ENCODE measurements at places on chromosomes 7 and 10.

DNA sequence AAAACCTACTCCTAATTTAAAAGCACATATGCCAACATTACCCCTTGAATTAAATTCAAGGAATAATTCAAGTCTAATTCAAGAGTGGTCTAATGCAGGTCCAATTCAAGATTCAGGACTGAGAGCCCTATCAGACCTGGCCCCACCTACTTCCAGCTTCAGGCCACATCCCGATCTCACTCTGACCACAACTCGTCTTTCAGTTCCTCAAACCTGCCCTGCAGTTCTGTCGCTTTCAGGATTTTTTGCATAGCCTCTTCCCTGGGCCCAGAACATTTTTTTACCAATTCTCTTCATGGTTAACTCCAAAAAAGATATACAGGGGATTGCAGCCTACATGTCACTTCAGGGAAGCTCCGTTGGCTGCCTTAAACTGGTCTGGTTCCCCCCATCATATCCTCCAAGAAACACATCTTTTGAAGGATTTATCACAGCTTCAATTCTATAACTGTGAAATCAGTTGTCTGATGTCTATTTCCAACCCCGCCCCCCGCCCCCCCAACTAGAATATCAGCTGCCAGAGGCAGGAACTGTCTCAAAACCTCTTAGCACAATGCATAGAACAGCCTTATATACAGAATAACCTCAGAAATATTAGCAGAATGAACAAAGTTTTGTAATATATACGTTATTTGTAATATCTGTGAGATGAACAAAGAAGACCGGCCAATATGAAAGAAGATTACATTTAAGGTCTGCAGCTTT is 20.8 kb downstream of the CCDC6 start:
- DNase-seq: no peak

- no peak for DNase-seq
Measured at GRCh38 chr10:20598590-20598989, 298.5 kb downstream of the NEBL start.

DNA sequence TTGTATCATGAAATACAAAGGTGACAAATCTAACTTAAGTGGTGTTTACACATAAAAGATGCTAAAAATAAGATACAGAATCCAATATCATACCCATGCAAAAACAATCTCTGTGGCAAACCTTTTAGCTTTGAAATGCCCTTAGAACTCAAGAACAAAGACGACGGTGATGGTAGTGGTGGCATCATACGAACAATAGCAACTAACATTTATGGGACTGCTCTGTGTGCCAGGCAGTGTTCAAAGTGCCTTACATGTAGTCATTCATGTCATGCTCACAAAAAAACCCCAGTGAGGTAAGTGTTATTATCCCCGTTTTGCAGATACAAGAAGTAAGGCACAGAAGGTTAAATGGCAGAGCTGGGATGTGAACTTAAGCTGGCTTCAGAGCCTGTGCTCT is 563.9 kb downstream of the PARD3 start:
- DNase-seq: no peak

DNA sequence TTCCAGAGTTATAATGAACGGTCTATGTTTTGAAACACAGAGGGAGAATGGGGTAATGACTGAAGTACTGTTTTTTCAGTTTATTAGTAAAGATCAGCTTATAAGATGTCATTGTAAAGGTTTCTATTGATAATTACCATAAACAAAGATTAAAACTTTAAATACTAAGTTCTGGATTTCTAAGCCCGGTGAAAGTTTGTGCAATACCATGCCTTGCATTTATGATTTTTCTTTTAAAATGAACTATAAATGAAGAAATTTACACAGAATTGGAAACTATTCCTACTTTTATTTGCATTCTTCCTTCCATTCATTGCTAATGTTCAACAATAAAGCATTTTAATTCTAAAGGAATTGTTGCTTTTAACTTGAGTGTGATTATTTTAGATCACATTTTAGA is 4.9 kb downstream of the MEOX2 start:
- DNase-seq: no peak

DNA sequence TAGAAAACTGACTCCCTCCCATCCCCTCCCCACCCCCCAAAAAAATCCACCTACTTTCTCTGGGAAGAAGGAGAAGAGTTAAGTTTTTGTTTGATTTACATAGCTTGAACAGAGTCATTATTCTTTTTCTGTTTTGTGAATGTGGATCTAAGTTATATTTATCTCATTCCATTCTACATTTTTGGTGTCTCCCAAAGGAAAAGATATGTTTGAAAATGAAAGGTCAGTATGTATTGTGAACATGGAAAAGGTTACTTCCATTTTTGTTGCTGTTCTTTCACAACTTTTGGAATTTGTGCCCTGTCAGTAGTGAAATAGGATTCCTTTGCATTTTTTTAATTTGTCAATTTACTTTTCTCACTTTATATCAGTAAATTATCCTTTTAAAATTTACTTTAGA is 547.9 kb downstream of the SUGCT start:
- no peak for DNase-seq

DNA sequence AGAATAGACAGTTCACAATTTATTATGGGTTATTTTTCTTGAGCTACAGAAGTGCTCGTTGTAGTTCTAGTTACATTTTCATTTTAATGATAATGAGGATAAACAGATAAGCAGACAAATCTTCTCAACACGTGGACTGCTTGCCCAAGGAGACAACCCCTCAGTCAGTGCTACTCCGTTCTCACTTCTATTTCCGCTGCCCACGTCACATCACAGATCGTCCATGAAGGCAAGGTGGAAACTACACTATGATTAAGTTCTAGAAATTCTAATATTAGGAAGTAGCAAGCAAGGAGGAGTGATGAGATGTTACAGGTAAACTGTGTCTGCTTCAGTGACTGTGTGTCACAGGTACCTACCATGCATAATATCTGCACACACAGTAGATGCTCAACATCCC is 210.5 kb downstream of the CHCHD3 start:
- DNase-seq: no peak

- DNase-seq: no peak
Measured at GRCh38 chr10:86857128-86857721, 100.2 kb downstream of the MMRN2 start.

DNA sequence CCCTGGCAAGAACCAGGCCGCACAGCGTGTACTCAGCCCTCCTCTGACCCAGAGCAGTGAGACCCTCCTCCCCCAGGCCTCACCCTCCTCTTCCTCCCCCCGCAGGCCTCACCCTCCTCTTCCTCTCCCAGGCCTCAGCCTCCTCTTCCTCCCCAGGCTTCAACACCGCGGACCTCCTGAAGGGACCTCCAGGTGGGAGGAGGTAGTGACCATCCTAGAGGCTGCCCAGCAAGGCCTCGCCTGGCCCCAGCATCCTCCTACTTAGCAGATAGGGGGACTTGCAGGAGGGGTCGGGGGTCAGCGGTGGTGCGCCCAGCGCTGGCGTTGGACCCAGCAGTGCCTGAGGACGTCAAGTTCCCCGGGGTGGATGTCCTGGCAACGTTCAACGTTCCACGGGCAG is 270.8 kb downstream of the ELFN1 start:
- no peak for DNase-seq

- DNase-seq: no peak
Measured at GRCh38 chr10:56782503-56782902, 421.4 kb upstream of the ZWINT start.

- no peak for DNase-seq
Measured at GRCh38 chr7:18902892-18903291, 214.5 kb downstream of the TWIST1 start.

GRCh38 chr7:2510909-2511768 is 8.4 kb upstream of the LFNG start:
- DNase-seq: peak; percentile 67

DNA sequence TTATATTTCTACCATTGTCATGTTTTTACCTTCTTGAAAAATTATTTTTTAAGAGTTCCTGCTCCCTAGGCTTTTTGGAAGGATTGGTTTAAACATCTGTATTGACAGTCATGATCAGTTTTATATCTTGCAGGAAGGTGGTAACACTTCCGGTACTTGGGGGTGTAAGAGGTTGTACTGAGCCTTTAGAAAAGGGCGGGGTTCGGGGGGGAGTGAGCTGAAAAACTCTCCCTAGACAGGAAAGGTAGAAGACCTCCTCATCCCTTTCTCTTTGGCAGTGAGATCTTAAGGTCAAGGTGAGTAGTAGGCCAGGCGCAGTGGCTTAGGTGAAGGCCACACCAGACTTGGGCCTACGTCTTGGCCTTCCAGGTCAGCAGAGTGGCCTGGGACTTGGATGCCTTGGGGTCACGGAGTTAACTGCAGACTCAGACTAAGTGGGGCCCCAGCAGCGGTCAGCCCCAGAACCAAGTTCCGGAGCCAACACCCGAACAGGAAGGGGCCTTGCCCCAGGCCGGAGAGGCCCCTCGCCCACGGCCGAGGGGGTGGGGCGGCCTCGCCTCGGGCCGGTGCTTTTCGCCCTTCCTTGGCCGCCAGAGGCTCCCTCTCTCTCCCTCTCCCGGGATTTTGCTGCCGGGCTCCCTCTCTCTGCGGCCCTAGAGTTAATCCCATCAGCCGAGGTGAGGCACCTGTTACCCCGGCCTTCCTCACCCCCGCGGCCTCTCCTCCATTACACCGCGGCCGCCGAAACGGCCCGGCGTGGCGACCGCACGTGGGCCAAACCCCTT is at the start of gene PPP1R9A:
Gene PPP1R9A, plus strand, starts transcription at position 569 of the 785 bp plus-strand sequence. CDS start 2,520 bp downstream, outside the sequence.
- DNase-seq: no peak

- peak; percentile 69 for DNase-seq
Measured at GRCh38 chr10:32377458-32378259, 30.7 kb upstream of the EPC1 start.

DNA sequence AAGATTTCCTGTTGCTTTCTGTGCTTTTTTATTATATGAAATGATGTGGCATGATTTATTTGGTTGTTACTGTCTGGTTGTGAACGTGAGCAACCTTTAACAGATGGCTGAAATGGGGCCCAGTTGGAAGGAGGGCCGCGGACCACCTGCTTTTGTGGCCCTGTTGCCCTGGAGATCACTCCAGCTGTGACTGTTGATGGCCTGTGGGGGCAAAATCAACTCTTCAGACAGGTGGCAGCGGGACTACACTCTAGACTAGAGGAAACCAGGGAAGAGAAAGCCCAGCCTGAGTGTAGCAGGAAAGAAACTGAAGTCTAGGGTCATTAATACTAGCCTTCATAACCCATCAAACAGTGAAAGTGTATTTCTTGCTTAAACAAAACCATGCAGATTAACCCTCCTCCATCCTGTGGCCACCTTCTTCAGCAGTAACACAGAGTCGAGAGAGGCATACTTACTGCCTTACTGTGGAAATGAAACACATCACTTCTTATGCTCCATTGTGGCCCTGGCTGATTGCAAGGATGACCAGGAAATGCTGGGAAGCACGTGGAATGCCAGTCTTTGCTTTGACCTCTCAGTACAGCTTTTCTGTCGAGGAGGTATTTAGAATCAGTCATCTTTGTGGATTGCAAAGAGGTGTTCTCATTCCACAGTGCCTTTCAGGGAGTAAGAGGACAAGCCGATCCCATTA is 80.5 kb downstream of the CCNY start:
- DNase-seq: no peak

- no peak for DNase-seq
Measured at GRCh38 chr10:33233635-33234034, 100.8 kb downstream of the NRP1 start.

DNA sequence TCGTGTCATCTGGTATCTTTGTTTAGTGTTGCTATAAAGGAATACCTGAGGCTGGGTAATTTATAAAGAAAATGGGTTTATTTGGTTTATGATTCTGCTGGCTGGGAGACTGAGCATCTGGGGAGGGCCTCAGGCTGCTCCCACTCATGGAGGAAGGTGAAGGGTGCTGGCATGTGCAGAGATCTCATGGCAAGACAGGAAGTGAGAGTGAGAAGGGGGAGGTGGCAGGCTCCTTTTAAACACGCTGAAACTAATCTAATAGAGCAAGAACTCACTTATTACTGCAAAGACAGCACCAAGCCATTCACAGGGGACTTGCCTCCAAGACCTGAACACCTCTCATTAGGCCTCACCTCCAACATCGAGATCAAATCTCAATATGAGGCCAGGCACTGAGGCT is 11.3 kb downstream of the OIT3 start:
- no peak for DNase-seq

DNA sequence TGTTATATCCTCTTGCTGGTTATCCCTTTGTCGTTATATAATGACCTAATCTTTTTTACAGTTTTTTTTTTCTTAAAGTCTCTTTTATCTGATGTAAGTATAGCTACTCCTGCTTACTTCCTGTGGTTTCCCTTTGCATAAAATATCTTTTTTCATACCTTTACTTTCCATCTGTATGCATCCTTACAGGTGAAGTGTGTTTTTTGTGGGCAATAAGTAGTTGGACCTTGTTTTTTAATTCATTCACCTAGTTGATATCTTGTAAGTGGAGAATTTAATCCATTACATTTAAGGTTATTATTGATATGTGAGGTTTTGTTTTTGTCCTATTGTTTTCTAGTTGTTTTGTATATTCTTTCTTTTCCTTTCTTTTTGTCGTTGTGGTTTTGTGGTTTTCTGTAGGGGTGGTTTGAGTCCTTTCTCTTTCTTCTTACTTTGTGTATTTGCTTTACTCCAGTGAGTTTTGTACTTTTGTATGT is 168.6 kb downstream of the MLLT10 start:
- peak; percentile 36 for DNase-seq

- peak; percentile 50 for DNase-seq
Measured at GRCh38 chr10:5447611-5448071, 35.3 kb downstream of the NET1 start.

DNA sequence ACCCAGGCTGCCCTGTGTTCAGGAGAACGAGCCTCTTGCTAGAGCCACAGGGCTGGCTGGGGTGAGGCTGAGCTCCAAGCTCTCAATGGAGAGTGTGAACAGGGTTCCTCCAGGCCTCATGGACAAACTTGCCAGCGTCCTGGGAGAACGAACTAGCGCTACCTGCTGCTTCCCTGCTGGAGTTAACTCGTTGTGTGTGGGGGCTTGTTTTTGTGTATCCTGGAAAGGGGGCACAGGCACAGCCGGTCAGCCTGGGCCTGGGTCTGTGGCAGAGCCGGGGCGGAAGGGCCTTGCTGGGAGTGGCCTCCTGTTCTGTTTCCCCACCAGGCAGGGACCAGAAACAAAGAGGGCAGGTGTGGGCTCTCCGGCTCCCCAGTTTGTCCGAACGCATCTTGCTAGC is 259.2 kb downstream of the DNAJB6 start:
- no peak for DNase-seq

DNA sequence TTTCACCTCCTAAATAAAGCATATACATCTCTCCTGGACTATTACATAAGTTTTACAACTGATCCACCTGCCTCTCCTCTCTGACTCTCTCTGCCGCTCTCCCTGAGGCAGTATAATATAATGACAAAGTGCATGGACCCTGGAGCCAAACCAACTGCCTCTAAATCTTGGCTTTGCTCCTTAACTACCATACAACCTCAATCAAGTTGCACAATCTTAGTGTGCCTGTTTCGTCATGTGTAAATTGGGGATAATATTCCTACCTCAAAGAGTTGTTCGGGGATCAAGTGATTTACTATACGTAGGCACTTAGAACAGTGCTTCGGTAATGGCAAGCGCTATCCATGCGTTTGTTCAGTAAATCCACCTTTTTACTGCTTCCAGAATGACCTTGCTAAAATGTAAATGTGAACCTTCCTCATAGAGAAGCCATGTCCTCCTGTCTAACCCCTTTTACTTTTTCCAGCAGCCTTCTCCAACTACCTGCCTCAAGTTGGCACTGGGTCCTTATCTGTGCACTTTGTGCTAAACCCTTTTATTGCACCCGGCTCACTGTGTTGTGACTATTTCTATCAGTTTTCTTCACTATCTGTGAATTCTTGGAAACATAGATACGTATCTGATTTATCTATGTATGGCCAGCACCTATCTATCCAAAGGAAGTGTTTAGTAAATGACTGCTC is 30.6 kb upstream of the DLD start:
- DNase-seq: no peak
